GM23248 (cell line): ENCODE measurements at places on chromosomes 2 and 18. TPM values are rescaled to one million over a fixed set of nuclear protein-coding genes. Genes with fewer than 3 reads are reported as not detected.

DNA sequence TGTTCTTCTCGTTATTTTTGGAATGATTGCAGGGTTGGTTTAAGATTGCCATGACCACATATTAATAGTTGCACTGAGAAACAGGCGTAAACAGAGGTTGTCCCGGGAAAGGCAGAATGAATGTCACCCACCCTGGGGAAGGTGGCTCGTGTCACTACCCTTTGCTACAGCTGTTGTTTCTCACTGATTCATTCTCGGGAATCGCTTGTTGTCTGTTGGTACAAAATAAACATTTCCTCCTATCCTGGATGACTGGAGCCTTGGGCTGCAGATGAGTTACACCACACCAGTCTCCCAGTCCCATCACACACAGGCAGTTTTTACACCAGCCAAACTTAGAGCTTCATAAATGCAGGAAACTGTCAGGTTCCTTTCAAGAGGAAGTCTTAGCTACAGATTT lies 216.7 kb downstream of the GBX2 start:
- no peaks in the 10 kb centered on the region for H3K27me3 ChIP-seq
- H3K4me3 ChIP-seq = no peak overlapping the region
- H3K36me3 ChIP-seq = no peaks in the 10 kb centered on the region
- H3K4me1 ChIP-seq = no peaks in the 10 kb centered on the region
- no peak overlapping the region for H3K27ac ChIP-seq

- no peak overlapping the region for H3K27ac ChIP-seq
- H3K36me3 ChIP-seq = no peaks in the 10 kb centered on the region
- no peaks in the 10 kb centered on the region for H3K4me1 ChIP-seq
- H3K27me3 ChIP-seq = no peaks in the 10 kb centered on the region
- DNase-seq = peak; percentile 9
Observed at GRCh38 chr2:134365356-134365755, 111.5 kb downstream of the MGAT5 start.

- no peak overlapping the region for H3K27ac ChIP-seq
- no peaks in the 10 kb centered on the region for H3K36me3 ChIP-seq
- peaks cover 16% of the 10 kb centered on the region for H3K4me1 ChIP-seq
- H3K27me3 ChIP-seq = no peaks in the 10 kb centered on the region
Observed at GRCh38 chr2:25349397-25349796, 7.7 kb upstream of the DNMT3A start.

- H3K27ac ChIP-seq = peak overlapping the region; percentile 64
- H3K27me3 ChIP-seq = no peaks in the 10 kb centered on the region
- H3K4me3 ChIP-seq = peak overlapping the region; percentile 67
- peaks cover 38% of the 10 kb centered on the region for H3K4me1 ChIP-seq
- peak; percentile 97 for DNase-seq
- H3K36me3 ChIP-seq = no peaks in the 10 kb centered on the region; the same call in 1 of the 2 replicates
Observed at GRCh38 chr2:11829947-11830707, 83.7 kb downstream of the LPIN1 start.

DNA sequence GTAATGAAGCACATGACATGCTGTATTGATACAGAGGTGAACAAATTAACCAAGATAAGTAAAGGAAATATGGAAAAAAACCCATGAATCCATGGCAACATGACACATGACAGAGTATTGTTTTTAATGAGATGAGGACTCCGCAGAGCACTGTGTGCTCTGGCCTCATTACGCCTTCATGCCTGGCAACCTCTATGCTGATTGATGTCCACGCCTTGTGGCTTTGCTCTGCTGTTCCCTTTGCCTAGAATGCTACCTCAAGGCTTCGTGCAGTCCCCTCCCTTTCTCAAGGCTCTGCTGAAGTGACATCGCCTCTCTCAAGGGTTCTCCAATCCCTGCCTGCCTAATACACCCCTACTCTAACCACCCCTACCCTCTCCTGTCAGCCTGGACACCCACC lies 8.4 kb downstream of the SIGLEC15 start:
- no peaks in the 10 kb centered on the region for H3K36me3 ChIP-seq
- DNase-seq = no peak
- H3K27ac ChIP-seq = no peak overlapping the region

- H3K4me3 ChIP-seq = no peak overlapping the region
- no peak overlapping the region for H3K27ac ChIP-seq
- no peaks in the 10 kb centered on the region for H3K27me3 ChIP-seq
- H3K36me3 ChIP-seq = no peaks in the 10 kb centered on the region
Observed at GRCh38 chr2:215746226-215746886, 267.0 kb downstream of the MREG start.

DNA sequence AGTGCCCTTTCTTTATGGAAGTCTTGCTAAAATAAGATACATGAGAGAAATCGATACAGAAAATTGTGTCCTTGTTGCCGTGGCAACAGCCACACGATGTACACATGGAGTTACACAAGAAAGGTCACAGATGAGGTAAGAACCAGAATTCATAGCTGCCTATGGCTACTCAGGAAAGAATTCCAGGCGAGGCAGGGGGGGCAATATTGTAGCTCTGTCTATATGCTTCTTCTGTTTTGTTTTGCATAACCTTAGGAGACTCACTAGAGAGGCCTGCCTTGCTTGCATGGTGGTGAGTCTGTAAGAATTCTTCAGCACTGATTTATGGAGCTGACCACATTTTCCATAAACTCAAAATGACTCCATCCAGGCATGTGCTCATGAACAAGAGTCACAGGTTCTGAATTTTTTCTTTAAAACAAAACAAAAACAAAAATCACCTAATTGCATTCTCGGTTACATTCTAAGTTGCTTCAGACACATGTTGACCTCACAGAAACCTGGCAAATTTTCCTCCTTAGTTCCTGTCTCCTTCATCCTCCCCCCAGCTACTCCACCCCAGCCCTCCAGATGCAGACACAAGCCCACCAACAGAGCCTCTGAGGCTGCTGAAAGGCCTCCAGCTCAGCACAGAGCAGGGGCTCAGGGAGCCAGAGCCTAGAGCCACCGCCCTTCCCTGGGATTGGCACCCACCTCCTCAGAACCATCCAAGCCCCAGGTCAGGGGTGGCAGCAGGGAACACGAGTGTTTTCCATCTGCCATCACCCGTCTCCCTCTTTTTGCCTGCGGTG lies 183.5 kb downstream of the ANTXR1 start:
- peaks cover 53% of the 10 kb centered on the region for H3K4me1 ChIP-seq
- no peaks in the 10 kb centered on the region for H3K27me3 ChIP-seq
- no peak overlapping the region for H3K4me3 ChIP-seq
- peaks cover 22% of the 10 kb centered on the region; the same call in 1 of the 2 replicates for H3K36me3 ChIP-seq
- peak; percentile 97 for DNase-seq
- H3K27ac ChIP-seq = peak overlapping the region; percentile 98

DNA sequence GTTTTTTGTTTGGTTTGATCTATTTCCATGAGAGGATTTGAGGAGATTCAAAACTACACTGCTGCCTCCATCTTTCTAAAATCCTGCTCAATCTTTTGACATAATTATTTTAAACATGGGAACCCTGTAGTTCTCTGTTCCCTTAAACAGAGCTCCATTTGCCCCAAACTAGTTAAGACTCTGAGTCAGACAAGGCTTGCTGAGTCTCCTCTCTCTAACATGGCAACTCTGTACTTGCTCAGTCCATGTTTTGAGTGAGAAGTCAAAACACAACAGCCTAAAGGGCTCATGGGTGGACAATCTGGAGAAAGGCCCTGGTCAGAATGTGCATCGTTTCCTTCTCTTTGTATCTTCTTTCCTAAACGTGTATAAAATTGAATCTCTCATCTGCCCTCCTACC lies 7.1 kb upstream of the STAMBP start:
- H3K36me3 ChIP-seq = no peaks in the 10 kb centered on the region
- no peak overlapping the region for H3K27ac ChIP-seq
- no peak for DNase-seq
- no peak overlapping the region for H3K4me3 ChIP-seq
- peaks cover 3% of the 10 kb centered on the region; the same call in 1 of the 2 replicates for H3K4me1 ChIP-seq

DNA sequence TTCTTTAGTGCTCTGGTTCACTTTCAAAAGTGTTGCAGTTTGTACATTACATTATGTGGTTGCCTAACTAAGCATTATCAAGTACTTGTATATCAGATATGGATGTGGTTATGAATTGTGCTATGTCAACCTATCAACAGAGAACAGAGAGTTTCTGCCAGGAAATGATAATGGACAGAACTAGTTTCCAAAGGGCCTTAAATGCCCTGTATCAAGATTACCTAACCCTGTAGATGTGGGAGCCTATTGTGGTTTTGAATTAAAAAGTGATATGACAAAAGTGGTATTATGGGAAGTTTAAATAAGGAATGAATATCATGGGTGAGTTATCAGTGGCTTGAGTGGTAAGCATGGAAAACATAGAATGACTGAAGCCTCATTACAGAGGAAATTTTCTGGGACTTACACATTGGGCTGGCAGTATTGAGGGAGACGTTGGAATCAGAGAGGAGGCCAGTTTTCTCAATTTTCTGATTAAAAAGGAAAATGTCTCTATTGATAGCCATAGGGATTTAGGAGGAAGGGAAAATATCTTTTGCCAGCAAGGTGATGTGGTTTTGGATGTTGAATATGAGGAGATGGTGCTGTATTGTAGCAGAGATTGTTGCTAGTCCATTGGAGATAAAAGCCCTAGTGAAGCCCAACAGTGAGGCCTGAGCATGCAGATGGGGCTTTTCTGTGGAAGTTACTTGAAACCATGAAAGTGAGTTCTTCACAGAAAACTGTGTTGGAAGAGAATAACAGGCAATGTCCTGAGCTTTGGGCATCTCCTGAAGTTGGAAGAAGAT lies 140.7 kb downstream of the TTC27 start:
- H3K36me3 ChIP-seq = no peaks in the 10 kb centered on the region
- DNase-seq = no peak
- H3K4me3 ChIP-seq = no peak overlapping the region
- H3K27me3 ChIP-seq = no peaks in the 10 kb centered on the region
- H3K27ac ChIP-seq = no peak overlapping the region
- no peaks in the 10 kb centered on the region for H3K4me1 ChIP-seq

DNA sequence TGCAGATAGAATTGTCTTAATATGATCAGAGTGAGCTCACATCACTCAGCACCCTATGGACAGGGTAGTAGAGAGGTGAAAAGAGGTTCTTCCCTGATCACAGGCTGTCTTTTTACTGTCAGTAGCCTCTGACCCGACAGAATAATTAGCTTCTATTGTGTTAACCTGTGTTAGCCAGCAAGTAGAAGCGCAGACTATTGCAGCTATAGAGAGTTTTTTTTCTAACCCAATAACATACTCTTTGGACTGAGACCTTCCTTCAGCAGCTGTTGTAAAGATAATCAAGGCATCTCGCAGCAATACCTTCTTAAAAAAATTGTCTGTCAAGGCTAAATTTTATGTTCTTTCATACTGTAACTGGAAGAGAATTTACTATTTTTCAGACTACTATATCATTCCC lies 670.4 kb downstream of the ADCYAP1 start:
- no peak for DNase-seq
- no peaks in the 10 kb centered on the region for H3K27me3 ChIP-seq
- H3K36me3 ChIP-seq = no peaks in the 10 kb centered on the region
- no peak overlapping the region for H3K4me3 ChIP-seq
- no peaks in the 10 kb centered on the region for H3K4me1 ChIP-seq
- no peak overlapping the region for H3K27ac ChIP-seq

The LTBP1 gene
- total RNA-seq = 198 and 211 TPM in 2 replicates

The SNTG2 gene
- not detected in 2 replicates for total RNA-seq

The CYP27C1 gene
- total RNA-seq = 0.13 and 0.65 TPM in 2 replicates

The COL3A1 gene
- 2,141 and 2,153 TPM in 2 replicates for total RNA-seq

The CTAGE1 gene
- total RNA-seq = 0.11 TPM in 1 of 2 replicates, not detected in the other

The FBXO36 gene
- total RNA-seq = 2.3 and 5.3 TPM in 2 replicates
